Tibial nerve (tissue), 4 donors: ENCODE measurements at places on chromosomes 11 and 22. TPM values are rescaled to one million over a fixed set of nuclear protein-coding genes. Genes with fewer than 3 reads are reported as not detected.

PANX3 gene
- not detected for total RNA-seq

TPCN2 gene
- 27.4 TPM for total RNA-seq

DNA sequence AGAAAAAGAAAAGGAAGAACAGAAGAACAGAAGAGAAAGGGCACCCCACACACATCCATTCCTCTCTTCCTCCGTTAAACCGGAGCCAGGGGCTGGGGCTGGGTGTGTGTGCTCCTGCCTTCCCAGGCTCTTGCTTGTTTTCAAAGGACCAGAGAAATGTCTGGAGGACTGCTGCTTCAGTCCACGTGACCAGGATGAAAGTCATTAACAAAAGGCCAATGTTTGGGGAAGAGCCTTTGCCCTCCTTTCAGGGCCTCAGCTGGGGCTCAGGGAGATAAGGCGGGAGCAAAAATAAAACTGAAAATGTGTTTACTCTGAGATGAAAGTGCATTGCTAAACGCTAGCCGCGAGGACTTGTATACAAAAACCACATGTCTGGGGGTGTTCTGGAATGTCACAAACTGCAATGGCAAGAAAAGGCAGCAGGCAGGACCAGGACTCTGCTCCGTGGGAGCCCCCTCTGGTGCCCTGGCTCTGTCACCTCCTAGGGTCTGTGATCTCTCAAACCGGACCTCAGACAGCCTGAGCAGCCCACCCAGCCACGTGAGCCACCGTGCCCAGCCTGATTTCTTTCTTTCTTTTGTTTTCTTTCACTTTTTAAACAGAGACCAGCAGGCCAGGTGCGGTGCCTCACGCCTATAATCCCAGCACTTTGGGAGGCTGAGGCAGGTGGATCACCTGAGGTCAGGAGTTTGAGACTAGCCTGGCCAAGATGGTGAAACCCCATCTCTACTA lies 31.6 kb upstream of the MYH9 start:
- peak; percentile 38 for DNase-seq

GRCh38 chr11:128517451-128518230 lies 69.7 kb downstream of the ETS1 start:
- DNase-seq = no peak

GRCh38 chr22:35212009-35212408 lies 45.3 kb upstream of the HMGXB4 start:
- no peak for DNase-seq

DNA sequence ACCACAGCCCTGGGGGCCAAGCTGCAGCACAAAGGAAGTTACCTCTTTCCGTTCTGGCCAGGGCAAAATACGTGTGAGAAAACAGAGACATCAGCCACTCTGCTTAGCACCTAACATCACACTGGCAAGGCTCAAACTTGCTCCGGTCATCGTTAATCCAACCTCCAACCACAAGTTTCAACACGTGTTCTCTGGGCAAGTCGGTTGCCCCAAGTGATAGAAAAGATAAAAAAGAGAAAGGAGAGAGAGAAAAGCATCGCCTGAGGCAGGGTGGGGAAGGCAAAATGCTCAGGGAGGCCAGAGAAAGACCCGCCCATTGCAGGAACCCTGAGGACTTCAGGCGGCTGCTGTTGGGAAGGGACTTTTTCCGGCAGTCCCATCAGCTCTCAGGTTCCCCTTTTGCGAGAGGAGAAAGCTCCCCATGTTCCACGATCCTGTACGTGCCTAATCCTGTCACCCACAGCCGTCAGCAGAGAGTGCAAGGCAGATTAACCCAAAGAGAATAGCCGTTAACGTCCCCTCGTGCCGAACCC lies 18.5 kb upstream of the B4GALNT4 start:
- no peak for DNase-seq

DNA sequence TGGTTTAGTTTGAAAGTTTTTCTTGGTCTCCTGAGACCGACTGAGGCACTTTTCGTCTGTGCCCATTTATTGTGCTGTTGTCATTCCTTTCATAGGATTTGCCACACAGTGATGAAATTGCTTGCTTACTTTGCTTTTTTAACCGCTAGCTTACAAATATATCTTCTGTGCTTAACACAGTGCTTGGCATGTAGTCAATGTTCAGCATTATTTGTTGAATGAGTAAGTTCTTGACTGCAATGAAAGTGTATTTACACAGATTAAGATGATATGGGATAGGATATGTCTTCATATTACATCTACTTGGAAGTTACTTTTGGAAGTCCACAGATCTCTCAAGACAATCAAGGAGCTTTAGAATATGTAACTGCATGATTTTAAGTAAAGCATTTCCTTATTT lies 91.2 kb downstream of the GRIA4 start:
- no peak for DNase-seq

- DNase-seq = no peak
Measured at GRCh38 chr11:1402355-1403077, 12.8 kb downstream of the BRSK2 start.

DNA sequence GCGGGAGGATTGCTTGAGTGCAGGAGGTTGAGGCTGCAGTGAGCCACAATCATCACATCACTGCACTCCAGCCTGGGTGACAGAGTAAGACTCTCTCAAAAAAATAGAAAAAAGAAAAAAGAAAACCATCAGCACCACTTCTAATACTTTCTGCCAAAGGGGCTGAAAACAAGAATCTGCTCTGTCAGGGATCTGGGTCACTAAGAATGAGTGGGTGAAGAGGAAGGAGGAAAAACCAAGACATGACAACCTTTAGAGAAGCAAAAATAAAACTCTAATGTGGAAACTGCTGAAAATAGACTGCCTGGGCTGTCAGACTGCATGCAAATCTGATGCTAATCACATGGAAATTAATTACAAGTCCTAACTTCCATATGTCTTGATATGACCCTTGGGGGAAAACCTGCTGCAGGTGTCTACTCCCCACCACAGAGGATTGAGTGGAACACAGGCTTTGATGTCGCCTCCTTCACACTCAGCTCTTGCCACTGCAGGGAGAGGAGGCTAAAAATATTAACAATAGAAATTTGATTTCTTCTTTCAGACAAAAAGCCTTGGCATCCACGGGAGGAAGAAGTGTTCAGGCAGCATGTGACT lies 62.5 kb upstream of the CRTAM start:
- no peak for DNase-seq
